ENCODE measurements at places on chromosomes 3 and 15.

- DNase-seq, result no peak
Observed at GRCh38 chr15:98787936-98788757, 139.8 kb downstream of the IGF1R start.

DNA sequence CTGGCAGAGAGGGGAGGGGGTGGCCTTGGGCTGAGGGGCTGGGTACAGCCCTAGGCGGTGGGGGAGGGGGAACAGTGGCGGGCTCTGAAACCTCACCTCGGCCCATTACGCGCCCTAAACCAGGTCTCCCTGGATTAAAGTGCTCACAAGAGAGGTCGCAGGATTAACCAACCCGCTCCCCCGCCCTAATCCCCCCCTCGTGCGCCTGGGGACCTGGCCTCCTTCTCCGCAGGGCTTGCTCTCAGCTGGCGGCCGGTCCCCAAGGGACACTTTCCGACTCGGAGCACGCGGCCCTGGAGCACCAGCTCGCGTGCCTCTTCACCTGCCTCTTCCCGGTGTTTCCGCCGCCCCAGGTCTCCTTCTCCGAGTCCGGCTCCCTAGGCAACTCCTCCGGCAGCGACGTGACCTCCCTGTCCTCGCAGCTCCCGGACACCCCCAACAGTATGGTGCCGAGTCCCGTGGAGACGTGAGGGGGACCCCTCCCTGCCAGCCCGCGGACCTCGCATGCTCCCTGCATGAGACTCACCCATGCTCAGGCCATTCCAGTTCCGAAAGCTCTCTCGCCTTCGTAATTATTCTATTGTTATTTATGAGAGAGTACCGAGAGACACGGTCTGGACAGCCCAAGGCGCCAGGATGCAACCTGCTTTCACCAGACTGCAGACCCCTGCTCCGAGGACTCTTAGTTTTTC lies 4.9 kb downstream of the ISL2 start:
- DNase-seq, result no peak

GRCh38 chr3:125160606-125161371 lies 51.8 kb downstream of the SLC12A8 start:
- DNase-seq, result no peak

- no peak for DNase-seq
Observed at GRCh38 chr3:128367761-128368160, 98.9 kb downstream of the DNAJB8 start.

- no peak for DNase-seq
Observed at GRCh38 chr15:42384597-42384996, 25.3 kb downstream of the CAPN3 start.

DNA sequence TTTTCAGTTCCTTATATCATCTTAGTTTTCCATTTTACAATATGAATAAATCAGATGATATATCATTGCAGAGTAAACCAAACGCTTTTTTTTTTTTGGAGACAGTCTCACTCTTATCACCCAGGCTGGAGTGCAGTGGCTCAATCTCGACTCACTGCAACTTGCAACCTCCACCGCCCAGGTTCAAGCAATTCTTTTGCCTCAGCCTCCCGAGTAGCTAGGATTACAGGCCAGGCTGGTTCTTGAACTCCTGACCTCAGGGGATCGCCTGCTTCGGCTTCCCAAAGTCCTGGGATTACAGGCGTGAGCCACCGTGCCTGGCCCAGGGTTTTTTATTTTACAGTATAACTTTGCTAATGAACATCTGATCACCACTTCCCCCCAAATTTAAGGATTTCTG lies 5.9 kb upstream of the EBLN2 start:
- DNase-seq, result no peak

GRCh38 chr3:11641316-11641682 lies 2.4 kb downstream of the VGLL4 start:
- DNase-seq, result no peak

GRCh38 chr15:40038275-40038637 lies 725 bp downstream of the SRP14 start:
- DNase-seq, result no peak

GRCh38 chr3:132507657-132508056 lies 89.4 kb upstream of the ACKR4 start:
- no peak for DNase-seq

GRCh38 chr3:152556731-152557254 lies 278.1 kb upstream of the P2RY1 start:
- DNase-seq, result no peak

DNA sequence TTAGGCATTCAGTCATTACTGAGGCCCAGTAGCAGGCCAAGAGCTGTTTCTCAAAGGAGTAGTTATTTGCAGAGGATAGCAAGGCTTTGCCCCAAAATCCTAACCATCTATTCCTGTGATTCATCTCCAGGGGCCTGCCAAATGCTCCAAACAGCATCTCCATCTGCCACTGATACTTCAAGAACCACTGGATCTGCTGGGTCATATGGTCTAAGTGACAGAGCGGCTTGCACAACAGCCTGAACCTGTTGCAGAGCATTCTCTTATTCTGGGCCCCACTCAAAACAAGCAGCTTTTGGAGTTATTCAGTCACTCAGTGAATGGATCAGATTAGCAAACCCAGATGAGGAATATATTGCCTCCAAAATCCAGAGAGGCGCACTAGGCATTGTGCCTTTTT lies 68.8 kb upstream of the ALDH1A3 start:
- DNase-seq, result no peak

DNA sequence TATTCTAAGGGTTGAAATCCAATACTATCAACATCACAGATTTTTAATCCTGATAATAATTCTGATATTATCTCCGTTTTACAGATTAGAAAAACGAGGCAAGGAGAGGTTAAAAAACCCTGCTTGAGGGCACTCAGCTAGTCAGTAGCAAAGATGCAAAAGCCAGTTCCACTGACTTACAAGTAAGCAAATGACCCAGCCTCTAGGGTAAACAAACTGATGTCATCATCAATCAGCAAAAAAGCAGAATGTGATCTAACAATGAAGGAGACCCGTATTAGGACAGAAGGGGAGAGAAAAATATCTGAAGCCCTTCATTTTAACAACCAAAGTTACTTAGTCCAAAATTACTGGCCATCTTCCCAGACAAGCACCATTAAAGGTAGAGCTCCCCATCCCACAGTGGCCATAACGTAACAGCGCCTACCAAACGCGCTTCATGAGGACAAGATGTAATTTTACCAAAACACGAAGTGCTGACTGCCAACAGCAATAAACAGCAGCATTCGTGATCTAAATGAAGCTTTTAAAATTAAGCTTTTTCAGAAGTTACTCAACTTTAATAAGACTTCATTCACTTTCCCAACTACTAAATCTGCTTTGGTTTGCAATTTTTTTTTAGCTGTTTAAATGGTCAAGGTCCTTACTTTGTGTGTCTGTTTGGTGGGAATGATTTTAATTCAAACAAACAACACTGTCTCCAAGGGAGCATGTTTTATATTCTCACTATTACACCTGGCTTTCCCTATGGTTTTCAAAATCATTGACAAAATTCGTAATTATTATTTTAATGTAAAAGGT lies 176.6 kb downstream of the OSBPL10 start:
- no peak for DNase-seq

- no peak for DNase-seq
Observed at GRCh38 chr3:37546876-37547275, 314.8 kb upstream of the CTDSPL start.

DNA sequence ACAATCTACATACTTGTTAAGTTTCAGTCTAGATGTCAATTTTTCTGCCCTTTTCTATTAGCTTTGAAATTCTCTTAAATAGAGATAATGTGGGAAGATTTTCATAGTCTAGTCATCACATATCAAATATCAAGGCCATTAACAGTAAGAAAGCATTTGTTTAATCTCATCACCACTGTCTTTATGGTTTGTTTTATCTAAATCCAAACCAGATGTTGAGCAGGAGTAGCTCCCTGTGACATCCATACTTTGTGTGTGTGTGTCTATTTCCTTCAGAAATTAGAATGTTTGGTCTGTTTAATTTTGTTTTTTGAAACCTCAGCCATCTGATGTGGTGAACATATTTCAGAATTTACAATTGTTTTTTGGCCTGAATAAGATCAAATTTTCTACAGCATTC lies 23.1 kb upstream of the GOLGA8B start:
- no peak for DNase-seq

DNA sequence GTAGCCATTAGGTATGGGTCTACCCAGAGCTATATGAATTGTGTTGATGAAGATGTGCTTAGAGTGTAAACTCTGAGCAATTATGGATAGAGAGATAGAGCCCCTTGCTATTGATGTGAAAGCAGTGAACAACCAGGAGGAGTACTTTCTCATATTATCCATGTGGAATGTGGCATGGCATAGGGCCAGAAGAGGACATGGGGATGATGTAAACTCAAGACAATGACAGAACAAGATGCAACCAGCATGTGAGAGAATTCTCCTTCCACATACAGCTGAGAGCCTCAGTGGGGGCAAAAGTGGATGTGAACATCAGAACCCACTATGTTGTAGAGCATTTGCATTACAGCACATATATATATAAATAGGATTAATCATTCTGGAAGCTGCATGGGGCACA lies 36.4 kb upstream of the BNC1 start:
- DNase-seq, result no peak

DNA sequence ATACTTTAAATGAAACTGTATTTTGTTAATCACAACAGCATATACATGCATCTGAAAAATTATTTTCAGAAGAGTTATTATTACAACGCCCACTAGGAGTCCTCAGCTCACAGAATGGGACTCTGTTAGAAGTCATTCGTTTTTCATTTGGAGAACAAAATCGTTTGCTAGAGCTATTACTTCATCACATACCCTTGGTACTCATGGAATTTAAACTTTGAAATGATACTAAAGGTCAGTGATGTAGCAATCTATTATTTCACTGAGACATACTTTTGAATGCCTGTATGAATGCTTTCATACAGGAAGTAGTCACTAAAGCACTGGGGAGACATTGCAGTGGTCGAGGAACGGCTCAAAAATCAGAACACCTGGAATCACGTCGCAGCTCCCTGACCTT lies 198.1 kb downstream of the MBNL1 start:
- no peak for DNase-seq

GRCh38 chr3:123467046-123467445 lies 18.2 kb upstream of the ADCY5 start:
- no peak for DNase-seq

- no peak for DNase-seq
Observed at GRCh38 chr3:9945358-9945757, 6.8 kb downstream of the PRRT3 start.

DNA sequence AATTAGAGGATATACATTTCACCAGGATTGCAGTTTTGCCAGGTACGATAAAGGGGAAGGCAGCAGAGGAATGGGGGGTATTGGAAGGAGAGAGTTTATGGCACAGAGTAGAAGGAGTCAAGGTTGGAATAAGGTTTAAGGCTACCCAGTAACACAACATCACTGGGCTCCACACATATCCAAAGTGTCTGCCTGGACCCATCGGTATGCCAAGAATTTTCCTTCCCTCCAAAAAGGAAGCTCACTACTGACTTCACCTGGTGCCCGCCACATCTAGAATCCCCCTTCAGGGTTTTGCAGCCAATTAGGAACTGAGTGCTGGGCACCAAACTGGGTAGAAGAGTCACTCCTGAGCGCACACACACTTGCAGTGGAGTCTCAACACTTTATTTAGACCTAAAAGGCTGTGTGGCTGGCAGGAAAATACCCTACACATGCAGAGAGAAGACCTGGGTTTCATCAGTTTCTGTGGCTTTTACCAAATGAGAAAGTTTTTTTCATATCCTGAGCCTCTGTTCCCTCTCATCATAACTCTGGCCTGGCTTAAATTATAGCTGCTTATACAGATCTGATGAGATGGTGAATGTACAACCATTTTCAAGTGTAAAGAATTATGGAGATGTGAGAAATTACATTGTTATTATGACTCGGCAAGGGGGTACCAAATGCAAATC lies 190.8 kb upstream of the LPP start:
- no peak for DNase-seq

DNA sequence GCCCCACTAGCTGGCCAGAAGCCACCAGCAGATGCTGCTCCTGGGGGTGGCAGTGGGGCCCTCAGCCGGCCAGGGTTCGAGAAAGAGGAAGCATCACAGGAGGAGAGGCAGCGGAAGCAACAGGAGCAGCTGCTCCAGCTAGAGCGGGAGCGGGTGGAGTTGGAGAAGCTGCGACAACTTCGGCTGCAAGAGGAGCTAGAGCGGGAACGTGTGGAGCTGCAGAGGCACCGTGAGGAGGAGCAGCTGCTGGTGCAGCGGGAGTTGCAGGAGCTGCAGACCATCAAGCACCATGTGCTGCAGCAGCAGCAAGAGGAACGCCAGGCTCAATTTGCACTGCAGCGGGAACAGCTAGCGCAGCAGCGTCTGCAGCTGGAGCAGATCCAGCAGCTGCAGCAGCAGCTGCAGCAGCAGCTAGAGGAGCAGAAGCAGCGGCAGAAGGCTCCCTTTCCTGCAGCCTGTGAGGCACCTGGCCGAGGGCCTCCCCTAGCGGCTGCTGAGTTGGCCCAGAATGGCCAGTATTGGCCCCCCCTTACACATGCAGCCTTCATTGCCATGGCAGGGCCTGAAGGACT lies 17.5 kb upstream of the APEH start:
- no peak for DNase-seq

All from T-helper 17 cell (primary cell).